ENCODE measurements at places on chromosomes 4 and X.

- DNase-seq = no peak
Observed at GRCh38 chr4:188299161-188299560, 159.9 kb downstream of the TRIML1 start.

GRCh38 chr4:161359491-161359890 is 804.3 kb downstream of the FSTL5 start:
- DNase-seq = peak; percentile 4

GRCh38 chr4:55183926-55184599 is 58.7 kb upstream of the KDR start:
- no peak for DNase-seq

GRCh38 chrX:9642270-9642995 is 123.2 kb downstream of the GPR143 start:
- DNase-seq = no peak

DNA sequence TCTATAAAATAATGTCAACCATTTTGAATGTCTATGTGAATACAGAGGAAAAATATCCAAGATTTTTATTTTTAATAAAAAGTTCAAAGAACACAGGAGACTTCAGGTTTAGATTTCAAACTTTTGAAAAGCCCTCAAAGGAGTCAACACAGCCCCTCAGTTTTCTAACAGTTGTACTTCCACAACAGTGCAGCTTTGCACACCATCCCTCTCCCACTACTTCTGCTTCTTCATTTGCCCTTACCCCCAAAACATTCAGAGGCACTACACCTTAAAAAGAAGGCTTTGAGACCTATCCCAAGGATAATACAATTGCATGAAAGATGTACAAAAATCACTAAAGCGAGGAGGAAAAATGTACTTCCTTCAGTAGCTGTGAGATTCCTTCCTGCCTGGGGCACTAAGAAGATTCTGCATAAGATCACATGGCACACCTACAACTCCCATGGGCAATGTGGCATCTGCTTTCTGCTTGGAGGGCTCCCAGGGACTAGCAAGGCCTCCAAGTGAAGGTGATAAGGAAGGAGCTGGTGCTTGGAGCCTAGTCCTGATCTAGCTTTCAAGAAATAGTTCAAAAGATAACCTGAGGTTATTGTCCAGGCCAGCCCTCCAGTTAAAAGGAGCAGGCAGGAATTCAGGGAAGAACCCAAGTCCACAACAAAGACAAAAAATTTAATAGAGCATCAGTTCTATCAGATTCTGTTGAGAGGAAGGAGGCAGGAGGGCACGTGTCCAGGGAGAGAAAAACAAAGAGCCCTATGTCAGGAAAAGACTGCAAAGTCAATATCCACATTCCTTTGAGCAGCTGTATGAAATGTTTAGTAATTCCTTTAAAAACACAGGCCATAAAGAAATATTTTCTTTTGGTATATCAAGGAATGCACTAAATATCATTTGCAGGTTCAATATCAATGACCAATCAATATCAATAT is 19.1 kb downstream of the ARAP2 start:
- DNase-seq = no peak

- DNase-seq = no peak
Observed at GRCh38 chrX:119095936-119096335, 23.1 kb downstream of the CT47C1 start.

DNA sequence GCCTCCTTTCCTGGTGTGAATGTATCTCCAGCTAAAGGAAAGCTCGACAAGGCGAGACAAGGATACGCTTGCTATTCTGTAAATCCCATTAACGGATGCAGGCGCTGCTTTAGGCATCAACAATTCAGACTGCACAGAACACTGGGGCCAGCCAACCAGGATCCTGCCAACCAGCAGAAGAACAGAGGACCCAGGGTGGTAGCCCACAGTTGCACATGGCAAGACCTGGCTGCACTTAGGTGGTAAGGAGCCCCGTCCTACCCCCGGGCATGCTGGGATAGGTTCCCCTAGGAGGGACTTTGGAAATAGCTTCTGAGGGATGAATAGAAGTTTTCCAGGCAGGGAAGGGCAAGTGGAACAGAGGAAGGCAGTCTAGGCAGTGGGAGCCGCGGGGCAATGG is 20.7 kb downstream of the PSAPL1 start:
- no peak for DNase-seq

GRCh38 chrX:22314692-22315091 is 42.0 kb downstream of the CBLL2 start:
- DNase-seq = no peak

DNA sequence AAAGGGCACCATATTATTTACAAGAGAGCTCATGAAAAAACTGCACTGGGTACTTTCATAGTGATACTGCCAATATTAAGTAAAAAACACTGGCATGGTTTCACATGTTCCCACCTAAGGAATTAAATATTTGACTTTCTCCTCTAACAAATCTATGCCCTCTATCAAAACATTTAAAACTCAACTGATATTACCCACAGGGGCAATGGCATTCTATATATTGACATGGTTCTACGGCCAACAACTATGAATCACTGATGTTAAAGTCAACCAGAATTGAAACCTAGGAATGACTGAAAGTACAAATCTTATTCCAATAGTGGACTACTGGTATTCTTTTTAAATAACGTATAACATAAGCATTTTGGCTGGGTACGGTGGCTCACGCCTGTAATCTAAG is 28.2 kb downstream of the PHKA2 start:
- no peak for DNase-seq

DNA sequence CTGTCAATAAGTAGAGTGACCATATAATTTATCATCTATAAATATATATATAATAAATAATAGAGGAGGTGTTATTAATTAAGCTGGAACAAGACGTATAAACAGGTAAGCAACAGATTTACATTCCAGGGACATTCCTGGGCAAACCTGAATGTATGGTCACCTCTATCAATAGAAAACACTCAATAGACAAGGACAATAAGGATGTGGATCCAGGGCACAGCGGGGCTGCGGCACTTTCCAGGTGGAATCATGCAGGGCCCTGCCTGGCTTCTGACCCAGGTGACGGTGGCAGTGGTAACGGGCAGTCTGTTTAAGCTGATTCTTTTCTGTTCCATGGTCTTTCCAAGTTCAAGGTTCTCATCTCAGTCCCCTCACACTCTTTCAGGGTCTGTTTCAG is 22.5 kb downstream of the ENPEP start:
- no peak for DNase-seq

- DNase-seq = no peak
Observed at GRCh38 chr4:169795585-169795984, 37.8 kb upstream of the HPF1 start.

DNA sequence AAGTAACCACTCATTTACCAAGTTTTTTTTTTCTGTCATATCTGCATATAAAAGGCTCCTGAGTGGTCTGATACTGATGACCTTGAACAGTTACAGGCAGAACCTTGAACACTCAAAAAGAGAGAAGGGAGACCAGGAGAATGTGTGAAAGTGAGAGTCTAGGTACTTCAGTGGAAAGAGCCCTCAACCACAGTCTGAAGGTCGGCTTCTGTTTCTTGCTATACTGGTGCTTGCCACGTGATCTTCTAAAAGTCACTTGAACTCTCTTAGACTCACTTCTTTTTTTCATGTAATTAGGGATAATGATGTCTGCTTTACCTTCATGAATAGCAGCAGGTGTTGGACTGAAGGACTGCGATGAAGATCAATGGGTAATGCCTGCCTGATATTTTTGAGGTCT is 22.8 kb downstream of the GABRB1 start:
- DNase-seq = no peak

DNA sequence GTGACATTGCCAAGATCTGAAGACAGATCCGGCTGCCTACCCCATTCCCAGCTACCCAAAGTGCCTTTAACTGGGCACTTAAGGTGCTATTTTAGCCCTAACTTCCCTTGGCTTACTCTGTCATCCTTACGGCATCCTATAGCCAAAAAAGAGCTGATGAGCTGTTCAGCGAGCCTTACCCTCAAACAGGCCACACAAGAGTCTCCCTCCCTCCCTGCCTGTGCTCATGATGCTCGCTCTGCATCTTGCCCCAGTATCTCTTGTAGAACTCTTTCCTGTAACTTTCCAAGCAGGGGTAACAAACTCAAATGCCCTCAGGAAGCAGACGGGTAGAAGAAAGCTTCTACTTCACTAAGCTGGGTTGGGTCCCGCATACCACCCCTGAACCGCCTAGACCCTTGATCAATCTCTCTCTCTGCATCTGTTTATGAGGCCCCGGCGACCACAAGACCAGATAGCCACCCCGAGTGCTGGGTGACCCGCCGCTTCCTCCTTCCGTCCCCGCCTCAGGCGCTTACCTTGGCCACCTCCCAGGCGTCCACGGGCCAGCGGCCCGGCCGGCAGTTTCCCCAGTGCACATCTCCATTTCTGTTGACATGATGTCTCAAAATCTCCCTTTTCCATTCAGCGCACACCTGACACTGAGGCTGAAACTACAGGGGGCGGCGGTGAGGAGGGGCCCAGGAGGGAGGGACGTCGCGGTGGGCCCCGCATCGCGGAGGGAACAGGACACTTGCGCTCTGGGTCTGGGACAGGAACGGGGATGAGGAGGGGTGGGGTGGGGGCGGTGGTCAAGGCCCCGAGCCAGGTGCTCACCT is 663 bp downstream of the CXorf38 start:
- DNase-seq = peak; percentile 32

DNA sequence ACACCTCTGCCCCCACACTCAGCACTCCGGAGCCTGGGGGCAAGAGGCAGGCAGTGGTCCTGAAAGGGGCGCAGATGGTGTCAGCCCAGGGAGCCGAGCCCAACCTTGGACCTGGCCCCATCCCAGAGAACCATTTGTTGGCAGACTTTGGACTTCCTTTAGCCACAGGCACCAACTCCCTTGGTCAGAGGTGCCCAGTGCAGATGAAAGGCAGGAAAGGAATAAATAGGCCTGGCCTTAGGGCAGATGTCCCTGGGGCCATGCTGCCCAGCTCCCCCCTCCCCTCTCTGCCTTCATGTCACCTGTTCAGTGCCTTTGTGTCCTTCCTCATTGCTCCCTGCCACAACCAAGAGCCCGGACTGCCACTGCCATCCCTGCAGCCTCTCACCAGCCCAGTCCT is 52.8 kb downstream of the SEL1L3 start:
- no peak for DNase-seq

DNA sequence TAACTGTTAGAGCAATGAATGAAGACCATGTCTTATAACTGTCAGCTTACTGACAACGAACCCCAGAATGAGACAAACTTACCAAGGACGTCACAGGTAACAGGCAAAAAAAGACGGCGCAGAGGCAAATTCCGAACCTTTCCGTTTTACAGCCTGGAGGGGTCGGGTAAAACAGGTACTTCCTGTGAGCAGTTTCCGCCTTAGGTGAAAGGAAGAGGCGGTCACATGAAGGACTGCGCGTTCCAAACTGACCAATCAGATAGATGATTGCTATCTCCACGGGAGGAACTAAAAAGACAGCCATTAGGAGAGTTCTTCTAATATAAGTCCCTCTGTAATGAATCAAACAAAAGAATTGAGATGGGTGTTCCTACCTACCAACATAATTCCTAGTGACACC is at the start of gene COX7B2:
COX7B2 (minus strand) TSS at position 168 of the 400 bp plus-strand sequence. CDS start 174,053 bp downstream, outside the sequence.
- DNase-seq = no peak

- DNase-seq = no peak
Observed at GRCh38 chrX:133412246-133412645, 3.0 kb downstream of the GPC4 start.

DNA sequence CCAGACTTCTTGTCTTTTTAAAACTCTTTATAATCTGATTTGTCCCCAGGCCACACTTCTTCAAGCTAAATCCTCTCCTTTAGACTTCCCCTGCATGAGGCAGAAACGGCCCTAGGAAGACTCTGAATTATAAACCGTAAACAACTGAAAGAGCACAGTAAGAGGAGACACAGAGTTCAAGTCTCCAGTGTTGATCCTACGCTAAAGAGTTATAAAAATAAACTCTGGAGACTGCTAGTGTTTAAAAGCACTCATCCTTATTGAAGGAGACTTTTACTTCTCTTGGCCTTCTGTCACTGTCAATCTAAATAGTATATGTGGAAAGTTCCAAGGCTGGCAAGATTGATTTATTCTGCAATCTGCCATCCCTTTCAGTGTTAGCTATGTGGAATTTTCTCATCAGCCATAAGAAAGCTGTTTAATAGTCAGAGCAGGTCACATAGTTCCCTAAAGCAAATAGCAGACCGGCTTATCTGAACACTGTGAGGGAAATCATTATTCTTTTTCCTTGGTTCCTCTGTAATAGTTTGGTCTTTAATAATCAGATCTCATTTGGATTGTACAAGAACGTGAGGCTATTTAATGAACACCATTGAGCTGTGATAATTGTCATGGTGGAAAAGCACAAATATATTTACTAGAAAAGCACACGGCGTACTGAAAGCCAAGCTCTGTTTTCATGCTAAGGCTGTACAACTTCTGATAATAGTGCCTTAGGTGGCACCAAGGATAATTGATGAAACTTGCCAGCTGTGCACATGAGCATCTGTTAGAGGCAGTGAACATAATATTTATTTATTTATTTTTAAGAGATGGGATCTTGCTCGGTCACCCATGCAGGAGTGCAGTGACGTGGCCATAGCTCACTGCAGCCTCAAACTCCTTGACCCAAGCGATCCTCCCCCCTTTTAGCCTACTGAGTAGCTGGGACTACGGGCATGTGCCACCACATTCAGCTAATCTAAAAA is 157.7 kb downstream of the CEP135 start:
- no peak for DNase-seq

Data from GM20000 (cell line).